ENCODE measurements at places on chromosomes 1 and 21.
A peak's percentile ranks its signal among the peaks of the same experiment; 100 is the strongest.

- DNase-seq = no peak
Observed at GRCh38 chr1:36076979-36077573, 6.8 kb upstream of the TEKT2 start.

GRCh38 chr1:154241703-154242351 is 21.1 kb downstream of the UBAP2L start:
- DNase-seq = no peak

GRCh38 chr1:159778266-159778665 is 2.5 kb upstream of the DUSP23 start:
- DNase-seq = no peak

DNA sequence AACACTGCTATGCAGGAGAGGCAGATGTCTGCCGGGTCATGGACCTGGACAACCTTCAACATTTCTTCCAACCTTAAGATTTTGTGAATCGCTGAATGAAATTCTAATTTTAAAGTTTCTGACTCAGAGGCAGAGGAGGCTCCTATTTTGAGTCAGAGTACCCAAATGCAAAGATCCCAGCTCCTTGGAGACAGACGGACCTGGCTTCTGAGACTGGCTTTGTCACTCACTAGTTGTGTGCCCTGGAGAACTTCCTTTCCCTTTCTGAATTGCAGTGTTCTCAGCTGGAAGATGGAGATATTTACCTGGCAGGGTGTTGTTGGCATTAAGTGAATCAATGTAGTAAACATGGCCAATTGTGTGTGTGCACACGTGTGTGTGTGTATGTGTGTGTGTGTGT is 51.9 kb downstream of the IER5 start:
- no peak for DNase-seq

DNA sequence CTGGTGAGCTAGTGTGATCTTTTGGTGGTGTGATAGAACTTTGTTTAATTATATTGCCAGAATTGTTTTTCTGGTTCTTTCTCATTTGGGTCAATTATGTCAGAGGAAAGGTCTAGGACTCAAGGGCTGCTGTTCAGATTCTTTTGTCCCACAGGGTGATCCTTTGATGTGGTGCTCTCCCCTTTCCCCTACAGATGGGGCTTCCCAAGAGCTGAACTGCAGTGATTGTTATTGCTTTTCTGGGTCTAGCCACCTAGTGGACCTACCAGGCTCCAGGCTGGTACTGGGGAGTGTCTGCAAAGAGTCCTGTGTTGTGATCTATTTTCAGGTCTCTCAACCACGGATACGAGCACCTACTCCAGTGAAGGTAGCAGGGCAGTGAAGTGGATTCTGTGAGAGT is 25.9 kb upstream of the CD84 start:
- no peak for DNase-seq

DNA sequence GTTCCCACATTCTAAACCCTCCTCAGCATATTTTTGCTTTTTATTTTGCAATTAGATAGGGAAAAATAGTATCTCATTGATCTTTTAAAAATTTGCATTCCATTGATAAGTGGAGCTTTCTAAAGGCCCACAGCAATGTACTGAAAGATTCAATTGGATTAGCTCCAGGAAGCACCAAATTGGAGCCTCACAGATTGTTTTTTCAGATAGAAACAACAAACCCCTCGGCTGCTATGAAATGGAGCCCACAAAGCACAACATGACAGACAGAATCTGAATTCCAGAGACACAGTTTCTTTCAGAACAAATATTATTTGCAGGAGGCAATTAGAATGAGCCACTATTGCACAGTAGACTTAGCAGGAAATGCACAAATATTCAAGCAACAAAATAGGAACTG is 58.9 kb upstream of the KIF26B start:
- no peak for DNase-seq

GRCh38 chr1:169873582-169874199 is 20.0 kb downstream of the SCYL3 start:
- DNase-seq = no peak

DNA sequence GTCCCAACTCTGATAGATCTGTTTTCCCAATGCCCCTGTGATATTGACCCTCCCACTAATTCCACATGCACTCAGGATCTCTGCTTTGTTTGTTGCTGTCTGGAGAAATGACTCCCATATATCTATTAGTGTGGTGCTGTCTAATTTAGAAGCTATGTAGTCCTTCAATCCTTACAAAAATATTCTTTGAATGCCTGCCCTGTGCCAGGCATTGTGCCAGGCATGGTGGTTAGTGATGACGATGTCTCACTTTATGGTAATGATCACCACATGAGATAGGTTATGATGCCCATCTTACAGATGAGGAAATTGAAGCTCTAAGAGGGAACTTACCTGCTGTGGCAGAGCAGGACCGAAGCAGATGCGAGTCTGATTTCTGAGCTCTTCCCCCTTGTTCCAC is 12.9 kb downstream of the MYOG start:
- DNase-seq = no peak

- no peak for DNase-seq
Observed at GRCh38 chr1:28091043-28091781, 2.8 kb upstream of the EYA3 start.

- DNase-seq = no peak
Observed at GRCh38 chr1:92030656-92031107, 897 bp downstream of the EPHX4 start.

DNA sequence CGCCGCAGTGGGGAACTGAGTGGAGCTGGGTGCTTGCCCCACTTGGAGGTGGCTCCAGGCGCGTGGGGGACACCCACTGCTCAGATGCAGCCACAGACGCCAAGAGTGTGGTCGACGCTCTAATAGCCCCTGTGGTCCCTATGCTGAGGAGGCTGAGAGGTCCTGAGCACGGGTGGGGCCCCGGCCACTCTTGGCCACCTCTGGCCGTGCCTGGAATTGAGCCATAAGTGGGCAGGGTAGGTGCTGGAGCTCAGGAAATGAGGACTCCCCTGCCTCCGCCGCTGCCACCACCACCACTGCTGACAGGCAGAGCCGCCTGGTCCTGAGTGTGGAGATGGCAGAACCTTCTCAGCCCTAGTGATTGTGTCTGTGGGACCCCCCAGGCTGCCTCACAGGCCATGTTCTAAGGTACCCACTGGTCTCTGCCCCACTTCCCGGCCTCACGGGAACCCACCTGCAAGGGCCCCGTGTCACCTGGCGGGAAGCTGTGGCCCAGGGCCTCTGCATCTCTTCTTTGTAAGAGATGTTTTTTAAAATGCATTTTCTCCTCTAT is 34.6 kb upstream of the DIP2A start:
- peak; percentile 74 for DNase-seq

All from aorta (tissue), 5 donors.